Sigmoid colon (tissue), 7 donors: ENCODE measurements at places on chromosomes 5 and 9. TPM values are rescaled to one million over a fixed set of nuclear protein-coding genes. Genes with fewer than 3 reads are reported as not detected.

Gene OR1Q1
- not detected for total RNA-seq

Gene APC
- 81.4 TPM for total RNA-seq

Gene SLC6A19
- total RNA-seq: not detected

Gene SV2C
- total RNA-seq: 0.55 TPM

Gene ANKDD1B
- 0.36 TPM for total RNA-seq

Gene TRIM32
- 16.1 TPM for total RNA-seq

Gene CHSY3
- total RNA-seq: 1.4 TPM

Gene FBP2
- not detected for total RNA-seq

Gene HTR1A
- not detected for total RNA-seq

Gene C8G
- total RNA-seq: not detected

Gene TYRP1
- total RNA-seq: not detected

Gene PCDHGB4
- total RNA-seq: 9.0 TPM

Gene FAM221B
- not detected for total RNA-seq

Gene IL31RA
- total RNA-seq: 0.36 TPM

Gene SUB1
- 118 TPM for total RNA-seq

Gene TAS2R1
- not detected for total RNA-seq

Gene LCN15
- not detected for total RNA-seq
